ENCODE measurements at places on chromosomes 12 and 14. TPM values are rescaled to one million over a fixed set of nuclear protein-coding genes. Genes with fewer than 3 reads are reported as not detected.
A peak's percentile ranks its signal among the peaks of the same experiment; 100 is the strongest.

- no peaks in the 10 kb centered on the region for H3K4me1 ChIP-seq
- H3K27me3 ChIP-seq, result no peaks in the 10 kb centered on the region
- no peak overlapping the region for H3K27ac ChIP-seq
- DNase-seq, result no peak
- H3K36me3 ChIP-seq, result no peaks in the 10 kb centered on the region
- H3K4me3 ChIP-seq, result no peak overlapping the region
These were observed 34.2 kb upstream of the C14orf180 start for GRCh38 chr14:104545151-104545941.

Gene KRT76
- not detected for total RNA-seq

DNA sequence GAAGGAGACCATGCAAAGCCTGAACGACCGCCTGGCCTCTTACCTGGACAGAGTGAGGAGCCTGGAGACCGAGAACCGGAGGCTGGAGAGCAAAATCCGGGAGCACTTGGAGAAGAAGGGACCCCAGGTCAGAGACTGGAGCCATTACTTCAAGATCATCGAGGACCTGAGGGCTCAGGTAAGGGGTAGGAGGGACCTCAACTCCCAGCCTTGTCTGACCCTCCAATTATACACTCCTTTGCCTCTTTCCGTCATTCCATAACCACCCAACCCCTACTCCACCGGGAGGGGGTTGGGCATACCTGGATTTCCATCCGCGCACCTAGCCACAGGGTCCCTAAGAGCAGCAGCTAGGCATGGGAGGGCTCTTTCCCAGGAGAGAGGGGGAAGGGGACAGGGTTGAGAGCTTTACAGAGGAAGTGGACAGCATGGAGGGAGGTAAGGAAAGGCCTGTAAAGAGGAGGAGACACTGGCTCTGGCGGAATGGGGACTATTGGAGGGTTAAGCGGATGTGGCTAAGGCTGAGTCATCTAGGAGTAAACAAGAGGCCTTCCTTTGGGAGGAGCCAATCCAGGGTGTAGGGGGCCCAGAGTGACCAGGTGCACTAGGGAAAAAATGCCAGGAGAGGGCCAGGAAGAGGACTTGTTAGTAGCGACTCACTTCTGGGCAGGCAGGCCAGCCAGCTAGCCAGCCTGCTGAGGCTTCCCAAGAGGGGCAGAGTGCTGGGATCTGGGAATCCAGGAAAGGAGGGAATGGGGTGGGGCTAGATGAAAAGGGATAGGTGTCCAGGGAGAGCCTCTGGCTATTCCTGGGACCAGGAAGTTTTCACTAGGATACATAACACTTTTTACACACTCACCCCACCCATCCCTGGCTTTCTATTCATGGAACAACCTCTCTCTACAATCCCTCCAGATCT is 754 bp downstream of the KRT18 start:
- peak; percentile 69 for DNase-seq
- peaks cover 23% of the 10 kb centered on the region for H3K27me3 ChIP-seq
- peak overlapping the region; percentile 52 for H3K4me3 ChIP-seq
- no peaks in the 10 kb centered on the region for H3K36me3 ChIP-seq

- no peaks in the 10 kb centered on the region for H3K36me3 ChIP-seq
- no peaks in the 10 kb centered on the region for H3K27me3 ChIP-seq
- H3K4me1 ChIP-seq, result peaks cover under 1% of the 10 kb centered on the region
These were observed 5.3 kb downstream of the RNF212B start for GRCh38 chr14:23243066-23243465.

Gene CDH24
- total RNA-seq, result 9.2 TPM

GRCh38 chr14:102499401-102500157 is 10.0 kb downstream of the ANKRD9 start:
- peaks cover 33% of the 10 kb centered on the region for H3K36me3 ChIP-seq
- no peak for DNase-seq
- H3K27me3 ChIP-seq, result no peaks in the 10 kb centered on the region
- H3K4me1 ChIP-seq, result peaks cover 20% of the 10 kb centered on the region
- peak overlapping the region; percentile 72 for H3K27ac ChIP-seq

Measured in left lung (tissue), 14 donors.